Stimulated activated naive B cell treated with anti-CD40 and anti-IgM and Interleukin-4, amounts not matched to agents 10 μg/mL and 1 μg/mL and 100 μg/mL, for 72 hours (primary cell): ENCODE measurements at places on chromosomes 1 and 21.
A peak's percentile ranks its signal among the peaks of the same experiment; 100 is the strongest.

- no peaks in the 10 kb centered on the region for H3K36me3 ChIP-seq
- no peaks in the 10 kb centered on the region for H3K27me3 ChIP-seq
- DNase-seq = no peak
- H3K27ac ChIP-seq = no peak overlapping the region
- no peaks in the 10 kb centered on the region for H3K4me1 ChIP-seq
Measured at GRCh38 chr1:23263380-23263887, 46.1 kb upstream of the HTR1D start.

- peaks cover 83% of the 10 kb centered on the region for H3K4me1 ChIP-seq
- H3K4me3 ChIP-seq = peak overlapping the region; percentile 18
- peaks cover 72% of the 10 kb centered on the region for H3K36me3 ChIP-seq
Measured at GRCh38 chr1:206578978-206579374, 33.3 kb downstream of the EIF2D start.

GRCh38 chr1:213883618-213884017 is 104.2 kb upstream of the PROX1 start:
- no peaks in the 10 kb centered on the region for H3K27me3 ChIP-seq
- H3K4me3 ChIP-seq = no peak overlapping the region
- no peaks in the 10 kb centered on the region for H3K36me3 ChIP-seq
- H3K27ac ChIP-seq = no peak overlapping the region
- H3K4me1 ChIP-seq = no peaks in the 10 kb centered on the region

GRCh38 chr1:68327414-68327813 is 95.1 kb upstream of the WLS start:
- no peaks in the 10 kb centered on the region for H3K4me1 ChIP-seq
- DNase-seq = no peak
- H3K27ac ChIP-seq = no peak overlapping the region
- H3K4me3 ChIP-seq = no peak overlapping the region
- H3K27me3 ChIP-seq = peaks cover 6% of the 10 kb centered on the region

DNA sequence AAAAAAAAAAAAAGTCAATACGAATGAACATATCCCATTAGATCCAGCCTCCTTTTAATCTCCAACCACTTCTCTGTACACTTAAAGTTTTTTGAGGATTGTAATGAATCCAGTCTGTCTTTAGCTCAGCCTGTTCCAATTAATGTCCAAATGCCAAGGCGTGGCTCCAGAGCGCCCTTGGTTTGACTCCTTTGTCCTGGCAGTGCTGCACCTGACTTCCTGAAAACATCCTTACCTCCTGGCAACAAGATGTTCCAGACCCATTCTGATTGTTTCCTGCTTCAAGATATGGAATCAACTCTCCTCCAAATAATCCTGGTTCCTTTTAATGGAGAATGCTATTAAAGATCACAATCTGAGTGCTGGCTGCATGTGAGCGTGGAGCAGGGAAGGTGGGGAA is 74.1 kb upstream of the FAM20B start:
- H3K27ac ChIP-seq = no peak overlapping the region
- H3K27me3 ChIP-seq = peaks cover 31% of the 10 kb centered on the region
- H3K4me1 ChIP-seq = no peaks in the 10 kb centered on the region
- no peak for DNase-seq
- H3K36me3 ChIP-seq = no peaks in the 10 kb centered on the region
- no peak overlapping the region for H3K4me3 ChIP-seq

DNA sequence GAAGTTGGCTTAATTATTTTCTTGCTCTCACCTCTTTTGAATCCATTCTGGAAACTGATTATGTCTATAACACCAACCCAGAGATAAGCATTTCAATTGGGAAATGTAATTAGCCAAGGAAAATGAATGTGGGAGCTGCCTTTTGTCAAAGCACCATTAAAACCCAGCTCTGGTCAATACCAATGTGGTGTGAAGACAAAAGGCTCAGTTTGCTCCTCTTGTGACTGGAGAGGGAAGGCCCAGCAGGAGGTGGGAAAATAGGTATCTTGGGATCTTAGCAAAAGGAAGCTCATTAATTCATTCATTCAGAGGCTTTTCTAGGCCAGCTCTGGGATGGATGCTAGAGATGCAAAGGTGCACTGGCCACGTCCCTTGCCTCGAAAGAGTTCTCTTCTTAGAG is 75.0 kb upstream of the SELENON start:
- no peak overlapping the region for H3K4me3 ChIP-seq
- DNase-seq = no peak
- H3K27ac ChIP-seq = no peak overlapping the region
- no peaks in the 10 kb centered on the region for H3K4me1 ChIP-seq
- H3K27me3 ChIP-seq = peaks cover 20% of the 10 kb centered on the region

- peaks cover 10% of the 10 kb centered on the region for H3K4me1 ChIP-seq
- H3K27me3 ChIP-seq = no peaks in the 10 kb centered on the region
- H3K4me3 ChIP-seq = no peak overlapping the region
- H3K36me3 ChIP-seq = no peaks in the 10 kb centered on the region
- DNase-seq = no peak
Measured at GRCh38 chr1:244150071-244150470, 99.0 kb downstream of the ZBTB18 start.

DNA sequence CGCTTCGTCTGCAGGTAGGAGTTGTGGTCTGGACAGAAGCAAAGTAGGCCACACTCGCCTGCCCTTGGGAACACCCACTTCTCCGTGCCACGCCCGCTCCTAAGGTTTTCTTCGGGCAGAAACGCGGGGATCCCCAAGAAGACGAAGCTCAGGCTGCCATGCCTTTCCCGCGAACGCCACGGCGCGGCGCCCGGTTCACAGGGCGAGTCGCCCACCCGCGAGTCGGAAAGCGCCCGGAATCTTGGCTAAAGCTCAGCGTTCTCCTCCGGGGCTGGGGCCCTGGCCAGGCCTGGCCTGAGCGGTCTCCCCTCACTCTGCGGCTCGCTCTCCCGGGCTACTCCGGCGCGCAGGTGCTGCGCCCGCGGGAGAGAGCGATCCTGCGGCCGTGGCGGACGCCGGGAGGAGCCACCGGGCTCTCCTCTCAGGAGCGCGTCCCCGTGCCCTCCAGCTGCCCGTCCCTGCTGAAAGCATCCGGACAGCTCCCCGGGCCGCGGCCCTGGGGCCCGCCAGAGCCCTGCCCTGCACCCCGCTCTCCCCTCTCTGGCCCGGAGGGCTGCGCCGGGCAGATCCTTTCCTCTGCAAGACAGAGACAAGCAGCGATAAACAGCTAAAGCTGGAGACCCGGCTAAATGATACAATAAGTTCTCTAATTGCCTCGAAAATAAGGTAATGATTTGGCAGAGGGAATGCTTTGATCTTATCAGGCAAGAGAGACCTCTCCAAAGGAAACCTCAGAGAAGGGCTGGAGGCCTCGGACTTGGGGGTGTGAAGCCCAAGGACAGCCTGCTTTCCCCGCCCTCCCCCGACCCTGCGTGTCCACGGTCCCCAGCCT is 6.7 kb upstream of the WNT2B start:
- peak overlapping the region; percentile 79 for H3K4me3 ChIP-seq
- no peaks in the 10 kb centered on the region for H3K36me3 ChIP-seq
- peaks cover 55% of the 10 kb centered on the region for H3K27me3 ChIP-seq
- DNase-seq = peak; percentile 33

DNA sequence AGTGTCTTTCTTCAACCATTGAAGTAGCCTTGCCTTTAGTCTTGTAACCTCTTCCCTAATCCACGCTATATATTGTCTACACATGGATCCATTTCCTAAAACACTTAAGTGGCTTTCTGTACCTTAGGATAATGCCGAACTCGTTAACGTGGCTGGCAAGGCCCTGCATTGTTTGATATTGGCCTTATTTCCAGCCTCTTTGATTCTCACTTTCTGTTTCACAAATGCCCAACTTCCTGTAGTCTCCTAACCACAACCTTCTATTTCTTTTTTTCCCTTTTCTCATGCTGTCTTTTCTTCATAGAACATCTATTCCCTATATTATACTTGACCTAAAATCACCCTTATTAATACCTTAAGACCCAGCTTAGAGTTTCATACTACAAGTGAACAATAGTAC is 536.0 kb downstream of the LMO4 start:
- H3K4me3 ChIP-seq = peak overlapping the region; percentile 7
- H3K27me3 ChIP-seq = no peaks in the 10 kb centered on the region
- peak overlapping the region; percentile 10 for H3K27ac ChIP-seq
- DNase-seq = no peak
- H3K36me3 ChIP-seq = peaks cover 7% of the 10 kb centered on the region
- peaks cover 28% of the 10 kb centered on the region for H3K4me1 ChIP-seq

DNA sequence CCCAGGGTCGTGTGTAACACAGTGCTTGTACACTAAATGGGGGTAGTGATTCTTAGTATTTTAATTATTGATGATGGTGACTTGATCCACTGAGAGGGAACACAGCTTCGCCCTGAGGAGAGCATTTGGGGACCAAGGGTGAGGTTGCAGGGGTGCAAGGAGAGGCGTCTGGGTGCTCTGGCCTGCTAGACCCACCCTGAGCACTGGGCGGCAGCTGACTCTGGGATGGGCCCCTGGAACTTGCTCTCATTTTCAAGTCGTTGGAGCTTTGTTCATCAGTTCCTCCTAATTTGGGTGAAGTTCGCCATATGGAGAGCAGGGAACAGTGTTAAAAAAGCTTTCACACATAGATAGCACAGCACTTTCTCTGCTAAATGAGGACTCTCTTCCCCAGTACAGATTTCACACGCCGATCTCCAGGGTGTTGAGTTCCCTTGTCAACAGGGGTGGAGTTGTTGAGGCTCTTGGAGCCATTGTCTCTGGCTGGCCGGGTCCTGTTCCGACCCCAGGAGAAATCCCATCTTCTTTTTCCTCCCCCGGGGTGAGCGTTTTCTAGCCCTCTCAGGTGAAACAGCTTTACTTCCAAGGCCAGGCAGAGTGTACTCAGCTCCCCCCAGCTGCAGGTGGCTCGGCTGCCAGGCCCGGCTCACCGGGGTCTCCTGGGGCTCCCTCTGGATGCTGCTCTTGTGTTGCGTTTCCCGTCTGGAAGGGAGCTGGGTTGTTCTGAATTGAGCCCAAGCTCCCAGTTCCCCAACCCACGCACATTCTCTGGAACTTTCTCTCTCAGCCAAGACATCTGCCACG is 367.4 kb downstream of the RPS6KC1 start:
- no peaks in the 10 kb centered on the region for H3K36me3 ChIP-seq
- no peaks in the 10 kb centered on the region for H3K4me1 ChIP-seq
- H3K27ac ChIP-seq = no peak overlapping the region
- DNase-seq = no peak
- no peak overlapping the region for H3K4me3 ChIP-seq
- H3K27me3 ChIP-seq = no peaks in the 10 kb centered on the region

DNA sequence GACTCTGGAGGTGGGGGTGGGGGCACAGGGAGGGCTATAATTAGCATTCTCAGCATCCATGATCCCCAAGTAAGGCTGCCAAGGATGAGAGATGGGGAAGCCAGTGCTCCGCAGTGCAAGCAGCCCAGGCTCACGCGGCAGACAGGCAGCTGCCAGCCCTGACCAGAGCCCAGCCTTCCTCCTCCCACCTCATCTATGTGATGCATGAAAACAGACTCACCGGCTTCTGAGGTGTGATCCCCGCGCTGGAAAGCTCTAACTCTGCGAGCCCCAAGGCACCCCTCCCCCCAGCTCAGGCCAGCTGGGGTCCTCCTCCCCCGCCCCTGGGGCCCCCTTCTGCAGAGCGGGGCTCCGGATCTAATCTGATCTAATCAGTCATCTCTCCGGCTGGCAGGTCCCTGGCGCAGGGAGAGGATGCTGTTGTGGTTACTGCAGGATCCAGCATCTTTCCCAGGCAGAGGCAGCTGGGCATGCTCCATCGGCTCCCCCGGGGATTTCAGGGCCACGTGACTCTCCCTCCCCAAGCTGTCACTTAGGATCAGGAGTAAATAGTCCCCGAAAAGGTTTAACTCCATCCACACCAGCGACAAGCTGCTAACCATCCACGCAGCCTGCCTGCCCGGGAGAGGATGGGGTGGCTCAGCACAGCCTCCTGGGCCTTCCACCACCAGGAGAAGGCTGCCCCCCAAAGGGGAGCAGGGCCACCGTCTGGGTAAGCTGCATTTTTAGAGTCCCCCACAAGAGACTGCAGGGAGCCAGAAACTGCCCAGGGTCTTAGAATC is at the start of gene PLEKHA6:
PLEKHA6 (minus strand) TSS at position 456 of the 782 bp plus-strand sequence. CDS start 86,202 bp downstream, outside the sequence.
- H3K27ac ChIP-seq = peak within 1 kb of the TSS; percentile 9
- no peaks in the 10 kb centered on the region for H3K36me3 ChIP-seq
- H3K4me1 ChIP-seq = peaks cover 29% of the 10 kb centered on the region
- peaks cover 49% of the 10 kb centered on the region for H3K27me3 ChIP-seq

DNA sequence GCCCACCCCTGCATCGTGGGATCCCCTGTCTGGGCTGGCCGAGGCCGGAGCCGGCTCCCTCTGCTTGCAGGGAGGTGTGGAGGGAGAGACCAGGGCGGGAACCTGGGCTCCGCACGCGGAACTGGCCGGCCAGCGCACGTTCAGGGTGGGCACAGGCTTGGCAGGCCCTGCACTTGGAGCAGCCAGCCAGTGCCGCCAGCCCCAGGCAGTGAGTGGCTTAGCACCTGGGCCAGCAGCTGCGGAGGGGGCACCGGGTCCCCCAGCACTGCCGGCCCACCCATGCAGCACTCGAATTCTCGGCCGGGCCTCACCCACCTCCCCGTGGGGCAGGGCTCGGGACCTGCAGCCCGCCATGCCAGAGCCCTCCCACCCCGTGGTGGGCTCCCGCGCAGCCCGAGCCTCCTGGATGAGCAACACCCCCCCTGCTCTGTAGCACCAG is 422.6 kb downstream of the AMY1C start:
- H3K36me3 ChIP-seq = no peaks in the 10 kb centered on the region
- no peaks in the 10 kb centered on the region for H3K4me1 ChIP-seq
- H3K27me3 ChIP-seq = no peaks in the 10 kb centered on the region
- H3K4me3 ChIP-seq = no peak overlapping the region
- no peak for DNase-seq

DNA sequence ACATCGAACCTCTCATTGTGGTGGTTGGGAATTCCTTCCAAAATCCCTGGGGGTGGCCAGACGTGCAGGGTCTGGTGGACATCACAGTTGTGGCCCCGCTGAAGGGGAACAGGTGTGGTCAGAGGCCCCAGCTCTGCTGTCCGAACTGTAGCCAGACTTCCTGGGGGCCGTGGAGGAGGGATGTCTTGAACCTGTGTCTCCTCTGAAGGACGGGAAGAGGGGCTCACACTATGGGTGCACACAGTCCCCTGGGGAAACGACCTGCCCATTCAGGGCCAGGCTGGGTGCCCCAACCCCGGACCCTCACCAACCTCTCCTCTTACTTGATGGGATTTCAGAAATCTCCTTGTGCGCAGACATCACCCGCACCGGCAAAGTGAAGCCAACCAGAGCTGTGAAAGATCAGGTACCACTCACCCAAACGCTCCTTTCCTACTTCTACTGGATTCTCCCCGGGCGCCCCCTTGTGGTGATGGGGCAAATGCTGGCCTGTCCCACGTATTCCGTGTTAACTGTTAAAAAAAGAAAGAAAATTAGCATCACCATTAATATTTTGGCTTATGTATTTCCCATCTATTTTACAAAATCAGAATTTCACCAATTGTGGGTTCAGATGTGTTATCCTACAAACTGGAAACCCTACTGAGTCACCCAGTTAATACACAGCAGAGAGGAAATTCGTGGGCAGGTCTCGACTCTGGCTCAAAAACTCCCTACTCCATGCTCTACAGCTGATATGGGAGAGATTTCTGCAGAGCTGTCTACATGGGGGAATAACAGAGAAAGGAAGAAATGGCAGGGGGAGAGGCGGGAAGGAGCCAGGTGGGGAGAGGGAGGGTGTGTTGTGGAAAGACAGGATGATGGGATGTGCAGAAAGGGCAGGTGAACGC is 28.1 kb downstream of the PADI4 start:
- peaks cover 3% of the 10 kb centered on the region for H3K36me3 ChIP-seq
- H3K27me3 ChIP-seq = peaks cover 36% of the 10 kb centered on the region
- H3K4me1 ChIP-seq = peaks cover 6% of the 10 kb centered on the region

- H3K27ac ChIP-seq = no peak overlapping the region
- no peaks in the 10 kb centered on the region for H3K4me1 ChIP-seq
- DNase-seq = no peak
- no peaks in the 10 kb centered on the region for H3K36me3 ChIP-seq
- no peak overlapping the region for H3K4me3 ChIP-seq
Measured at GRCh38 chr1:209593747-209594146, 10.2 kb downstream of the CAMK1G start.

GRCh38 chr1:6489799-6490180 is 1.7 kb downstream of the PLEKHG5 start:
- H3K27me3 ChIP-seq = peaks cover 44% of the 10 kb centered on the region
- peak overlapping the region; percentile 88 for H3K4me3 ChIP-seq
- peak; percentile 71 for DNase-seq
- H3K4me1 ChIP-seq = peaks cover 19% of the 10 kb centered on the region
